ENCODE measurements at places on chromosomes 11 and 22. TPM values are rescaled to one million over a fixed set of nuclear protein-coding genes. Genes with fewer than 3 reads are reported as not detected.

Gene TMEM218
- 11.0 TPM for total RNA-seq

Gene LZTR1
- total RNA-seq, result 40.1 TPM

Gene TRIM6
- 30.2 TPM for total RNA-seq

Gene ZFP91
- total RNA-seq, result 28.1 TPM

Gene MS4A3
- not detected for total RNA-seq

Gene CYB5R2
- 40.3 TPM for total RNA-seq

Gene TUBGCP6
- 36.3 TPM for total RNA-seq

Gene TIGD3
- total RNA-seq, result 1.9 TPM

Gene LDHA
- total RNA-seq, result 644 TPM

Gene MYRF
- 5.2 TPM for total RNA-seq

Gene NLRP14
- 0.07 TPM for total RNA-seq
